NCI-H187 (cell line): ENCODE measurements at places on chromosomes 7 and 10.

DNA sequence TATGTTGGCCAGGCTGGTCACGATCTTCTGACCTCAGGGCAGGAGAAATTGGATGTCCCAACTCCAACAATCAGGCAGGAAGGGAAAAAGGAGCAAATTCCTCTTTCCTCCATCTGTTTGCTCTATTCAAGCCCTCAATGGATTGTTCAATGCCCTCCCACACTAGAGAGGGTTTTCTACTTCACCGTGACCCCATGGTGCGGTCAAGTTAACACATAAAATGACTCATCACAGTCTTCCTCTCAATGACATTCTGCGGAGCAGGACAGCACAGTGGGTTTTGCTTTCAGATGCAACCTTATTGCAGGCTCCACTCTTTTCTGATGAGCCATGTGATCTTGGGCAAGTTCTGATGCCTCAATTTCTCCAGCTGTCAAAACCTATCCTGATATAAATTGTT lies 364.9 kb downstream of the ANKRD30A start:
- no peak for DNase-seq

DNA sequence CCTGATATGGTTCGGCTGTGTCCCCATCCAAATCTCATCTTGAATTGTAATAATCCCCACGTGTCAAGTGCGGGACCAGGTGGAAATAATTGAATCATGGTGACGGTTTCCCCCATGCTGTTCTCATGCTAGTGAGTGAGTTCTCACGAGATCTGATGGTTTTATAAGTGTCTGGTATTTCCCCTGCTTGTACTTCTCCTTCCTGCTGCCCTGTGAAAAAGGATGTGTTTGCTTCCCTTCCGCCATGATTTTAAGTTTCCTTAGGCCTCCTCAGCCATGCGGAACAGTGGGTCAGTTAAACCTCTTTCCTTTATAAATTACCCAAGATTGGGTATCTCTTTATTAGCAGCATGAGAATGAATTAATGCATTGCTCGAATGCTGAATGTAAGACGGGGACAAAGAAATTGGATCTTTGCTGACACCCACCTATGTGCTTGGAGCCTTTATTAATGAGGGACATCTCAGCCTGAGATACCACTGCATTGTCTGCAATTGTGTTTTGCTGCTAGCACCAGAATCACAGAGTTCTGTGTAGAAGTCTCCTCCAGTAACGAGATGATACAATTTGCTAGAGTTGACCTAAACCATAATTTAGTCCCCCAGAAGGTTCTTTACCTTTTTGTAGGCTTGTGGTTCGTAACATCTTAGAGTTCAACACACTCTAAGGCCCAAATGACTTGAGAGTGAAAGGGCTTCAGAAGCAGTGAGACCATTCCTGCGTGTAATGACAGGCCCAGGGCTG lies 28.6 kb downstream of the SLC35B4 start:
- no peak for DNase-seq

GRCh38 chr7:128962899-128963298 lies 25.2 kb downstream of the IRF5 start:
- DNase-seq, result no peak

GRCh38 chr10:73655990-73656298 lies at the start of gene SYNPO2L:
Gene SYNPO2L (minus strand): TSS chr10:73656029. CDS start chr10:73655922, 107 bp downstream.
- no peak for DNase-seq

GRCh38 chr10:33638891-33639290 lies 304.4 kb upstream of the NRP1 start:
- no peak for DNase-seq

GRCh38 chr7:92517631-92518030 lies 10.7 kb downstream of the PEX1 start:
- DNase-seq, result no peak

GRCh38 chr10:89165923-89166322 lies 41.2 kb downstream of the CH25H start:
- DNase-seq, result no peak

- DNase-seq, result no peak
These were observed 73.8 kb downstream of the CUL1 start for GRCh38 chr7:148772297-148773089.

- DNase-seq, result no peak
These were observed 93.9 kb downstream of the SEPTIN7 start for GRCh38 chr7:35894721-35895120.

GRCh38 chr10:130686689-130687300 lies 550.6 kb downstream of the GLRX3 start:
- DNase-seq, result no peak

GRCh38 chr7:89238156-89238555 lies 442.6 kb upstream of the TEX47 start:
- no peak for DNase-seq

GRCh38 chr10:103450201-103450695 lies 1.9 kb downstream of the CALHM2 start:
- DNase-seq, result no peak

DNA sequence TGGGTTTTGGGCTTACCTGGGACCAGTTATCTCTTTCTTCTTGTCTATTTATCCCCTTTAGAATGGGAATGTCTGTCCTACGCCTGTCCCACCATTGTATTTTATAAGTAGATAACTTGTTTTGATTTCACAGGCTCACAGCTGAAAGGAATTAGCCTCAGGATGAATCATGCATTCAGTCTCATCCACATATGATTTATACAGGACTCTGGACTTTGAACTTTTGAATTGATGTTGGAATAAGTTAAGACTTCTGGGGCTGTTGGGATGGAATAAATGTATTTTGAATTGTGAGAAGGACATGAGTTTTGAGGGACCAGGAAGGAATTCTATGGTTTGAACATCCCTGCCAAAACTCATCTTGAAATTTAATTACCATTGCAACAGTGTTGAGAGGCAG lies 112.6 kb downstream of the AMPH start:
- no peak for DNase-seq

DNA sequence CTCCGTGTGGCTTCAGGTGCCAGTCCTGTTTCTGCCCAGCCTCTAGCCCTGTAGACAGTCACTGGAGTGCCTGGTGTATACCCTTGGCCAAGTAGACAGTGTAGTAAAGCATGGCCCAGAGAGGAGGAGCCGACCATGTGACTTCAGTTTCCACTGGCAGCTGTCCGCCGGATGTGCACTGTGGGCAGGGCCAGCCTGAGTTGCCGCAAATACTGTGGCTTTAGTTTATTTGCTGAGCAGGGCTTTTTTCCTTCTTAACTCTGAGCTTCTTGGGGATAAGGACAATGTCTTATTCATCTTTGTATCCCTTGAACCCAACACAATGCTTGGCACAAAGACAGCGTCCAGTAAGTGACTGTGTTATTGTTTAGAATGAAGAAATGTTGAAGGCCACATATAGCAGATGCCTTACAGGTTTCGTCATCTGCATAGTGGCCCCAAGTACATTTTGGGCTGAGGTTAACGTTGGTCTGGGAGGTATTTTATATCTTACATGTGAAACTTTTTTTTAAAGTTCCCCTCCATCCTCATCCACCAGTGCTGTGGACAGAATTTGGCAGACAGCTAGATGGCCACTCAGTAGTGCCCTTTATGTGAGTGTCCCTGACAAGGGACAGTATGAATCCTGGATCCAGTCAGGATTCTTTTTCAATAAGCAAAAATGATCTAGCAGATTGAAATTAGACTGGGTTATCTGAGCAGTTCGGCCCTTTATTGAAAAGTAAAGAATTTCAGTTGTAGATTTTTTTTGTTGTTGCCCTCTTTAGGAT lies 40.6 kb downstream of the CYP17A1 start:
- no peak for DNase-seq

DNA sequence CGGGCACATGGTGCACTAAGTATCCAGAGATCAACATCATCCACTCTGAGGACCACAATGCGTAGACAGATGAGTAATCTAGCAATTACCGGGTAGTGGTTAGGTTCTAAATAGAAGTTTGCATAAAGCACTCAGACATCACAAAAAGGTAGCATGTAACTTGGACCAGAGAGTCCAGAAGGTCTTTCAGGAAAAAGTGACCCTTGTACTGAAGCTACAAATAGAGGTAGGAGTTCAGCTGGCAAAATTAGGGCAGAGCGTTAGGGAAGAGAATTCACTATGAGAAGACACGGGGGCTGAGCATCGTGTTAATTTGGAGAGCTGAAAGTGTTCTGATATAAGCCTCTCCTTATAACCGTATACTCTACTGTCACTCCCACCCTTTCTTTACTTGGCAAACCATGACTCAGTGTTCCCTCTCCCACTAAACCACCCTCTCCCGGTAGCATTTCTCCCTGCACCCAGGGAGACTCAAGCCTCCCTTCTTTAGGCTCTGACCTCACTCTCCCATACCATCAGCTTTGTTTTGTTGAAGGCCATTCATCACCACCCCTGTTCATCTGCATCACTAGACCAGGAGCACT lies 222.2 kb upstream of the FZD1 start:
- DNase-seq, result no peak

GRCh38 chr10:132990684-132991545 lies 48.5 kb upstream of the CFAP46 start:
- DNase-seq, result no peak

GRCh38 chr7:22137466-22137865 lies 191.8 kb upstream of the CDCA7L start:
- no peak for DNase-seq

DNA sequence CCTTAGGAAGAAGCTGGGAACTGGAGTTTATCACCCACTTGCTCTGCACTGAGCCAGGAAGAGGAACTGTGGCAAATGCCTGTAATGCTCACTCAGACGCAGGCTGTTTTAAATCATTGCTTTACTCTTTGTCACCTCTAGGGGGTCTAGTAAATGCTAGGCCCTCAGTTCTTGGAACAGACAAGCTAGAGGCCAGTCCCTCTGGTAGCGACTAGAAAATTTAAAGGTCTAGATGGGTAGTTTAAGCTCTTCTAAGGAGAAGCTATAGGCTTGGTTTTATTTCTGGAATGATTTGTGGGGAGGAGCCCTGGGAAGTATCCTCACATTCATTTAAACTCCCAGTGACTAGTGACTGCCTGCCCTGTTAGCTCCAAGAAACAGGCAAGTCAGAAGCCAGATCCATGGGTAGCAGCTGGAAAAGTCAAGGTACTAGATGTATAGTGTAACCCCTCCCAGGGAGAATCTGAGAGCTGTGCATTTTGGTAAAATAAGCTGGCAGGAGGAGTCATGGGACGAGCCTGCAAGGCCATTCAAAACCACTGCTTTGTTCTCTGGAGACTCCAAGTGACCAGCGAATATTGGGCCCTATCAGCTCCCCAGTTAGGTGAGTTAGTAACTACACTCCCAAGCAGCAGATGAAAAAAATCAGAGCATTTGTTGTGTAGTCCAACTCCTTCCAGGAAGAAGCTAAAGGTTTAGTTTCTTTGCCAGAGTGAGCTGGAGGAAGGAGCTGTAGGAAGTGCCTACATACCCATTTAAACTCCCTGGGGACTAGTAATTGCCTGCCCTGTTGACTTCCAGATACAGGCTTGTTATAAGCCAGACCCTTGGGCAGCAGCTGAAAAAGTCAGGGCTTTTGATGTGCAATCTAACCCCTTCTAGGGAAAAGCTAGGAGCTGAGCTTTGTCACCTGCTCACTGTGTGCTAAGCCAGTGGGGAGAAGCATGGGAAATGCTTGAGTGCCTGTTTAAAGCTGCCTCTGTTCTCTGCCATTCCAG lies 68.9 kb downstream of the DYNC1I1 start:
- no peak for DNase-seq

DNA sequence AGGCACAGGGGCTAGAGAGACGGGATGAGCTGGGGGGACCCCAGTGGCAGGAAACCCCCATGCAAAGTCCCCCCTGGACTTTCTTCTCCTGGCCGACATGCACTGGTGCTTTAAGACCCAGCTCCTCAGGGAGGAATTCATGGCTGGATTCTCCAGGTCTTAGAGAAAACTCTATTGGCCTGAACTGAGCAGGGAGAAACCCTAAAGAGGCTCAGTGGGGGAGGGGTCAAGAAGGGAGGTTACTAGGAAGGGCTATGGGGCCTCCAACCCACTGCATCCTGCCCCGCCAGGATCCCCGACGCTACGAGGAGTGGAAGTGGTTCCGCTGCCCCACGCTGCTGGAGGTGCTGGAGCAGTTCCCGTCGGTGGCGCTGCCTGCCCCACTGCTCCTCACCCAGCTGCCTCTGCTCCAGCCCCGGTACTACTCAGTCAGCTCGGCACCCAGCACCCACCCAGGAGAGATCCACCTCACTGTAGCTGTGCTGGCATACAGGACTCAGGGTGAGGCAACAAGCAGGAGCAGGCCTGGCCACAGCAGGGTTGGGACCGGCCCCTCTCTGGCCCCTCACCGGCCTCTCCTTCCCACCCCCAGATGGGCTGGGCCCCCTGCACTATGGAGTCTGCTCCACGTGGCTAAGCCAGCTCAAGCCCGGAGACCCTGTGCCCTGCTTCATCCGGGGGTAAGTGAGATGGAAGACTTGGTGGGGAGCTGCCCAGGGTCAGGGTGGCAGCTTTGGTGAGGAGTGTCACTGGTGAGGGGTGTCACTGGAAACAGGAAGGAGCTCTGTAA lies 13.8 kb downstream of the ATG9B start:
- DNase-seq, result no peak
